ENCODE measurements at places on chromosomes 16 and 17.

DNA sequence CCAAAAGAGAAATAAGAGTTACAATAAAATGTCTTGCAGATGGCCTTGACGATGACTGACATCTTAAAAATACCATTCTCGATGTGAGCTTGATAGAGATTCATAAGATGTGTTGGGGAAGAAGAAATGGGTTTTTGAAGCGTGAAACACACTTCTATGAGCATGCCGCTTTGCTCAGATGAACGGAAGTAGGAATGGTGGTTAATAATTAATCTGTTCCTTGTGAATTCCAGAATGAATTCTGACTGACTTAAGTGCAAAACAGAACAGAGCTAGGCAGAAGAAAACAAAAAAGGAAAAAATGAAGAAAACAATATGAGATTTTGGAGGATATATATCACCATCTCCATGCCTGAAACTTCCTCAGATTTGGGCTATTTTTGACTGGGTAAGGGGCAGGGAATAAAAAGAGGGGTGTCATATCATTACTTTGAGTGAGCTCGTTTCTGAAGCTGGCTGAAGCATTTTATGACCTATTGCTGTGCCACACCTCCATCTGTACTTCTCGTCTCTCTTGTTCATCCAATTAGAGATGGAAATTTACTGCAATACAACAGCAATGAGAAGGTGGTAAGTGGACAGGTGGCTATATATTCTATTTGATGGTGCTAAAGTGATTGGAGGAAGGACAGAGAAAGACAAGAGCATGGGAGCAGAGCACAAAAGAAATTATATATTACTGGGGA is 1152.0 kb upstream of the CDH8 start:
- DNase-seq, result no peak

DNA sequence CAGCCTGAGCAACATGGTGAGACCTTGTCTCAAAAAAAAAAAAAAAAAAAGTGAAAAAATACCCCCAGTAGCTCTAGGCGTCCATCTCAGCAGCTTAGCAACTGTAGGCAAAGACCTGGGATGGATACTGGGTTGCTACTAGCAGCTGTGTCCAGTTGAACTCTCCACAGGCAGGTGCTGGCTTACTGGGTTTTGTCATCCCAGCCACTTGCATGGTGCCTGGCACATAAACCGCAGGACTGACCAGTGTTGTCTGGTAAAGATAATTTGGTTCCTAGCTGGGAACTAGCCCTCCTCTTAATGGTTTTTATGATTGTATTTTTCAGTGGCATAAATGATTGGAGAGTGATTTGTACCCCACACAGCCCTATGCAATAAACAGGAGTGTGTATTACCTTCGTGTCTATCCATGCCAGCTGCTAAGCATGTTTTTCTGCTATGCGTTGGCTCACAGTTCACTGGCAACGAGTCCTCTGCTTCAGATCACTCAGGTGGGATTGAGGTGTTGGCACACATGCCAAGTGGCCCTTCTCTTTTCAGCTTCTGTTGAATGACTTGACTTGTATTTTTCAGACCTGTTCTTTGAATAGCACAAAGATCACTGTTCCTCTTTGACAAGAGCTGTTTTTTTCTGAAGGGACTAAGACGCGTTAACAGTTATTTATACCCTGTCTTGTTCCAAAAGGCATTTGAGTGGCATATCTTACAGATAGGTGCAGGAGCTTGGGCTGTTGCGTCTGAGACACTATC is 352.9 kb downstream of the SNX29 start:
- DNase-seq, result no peak

DNA sequence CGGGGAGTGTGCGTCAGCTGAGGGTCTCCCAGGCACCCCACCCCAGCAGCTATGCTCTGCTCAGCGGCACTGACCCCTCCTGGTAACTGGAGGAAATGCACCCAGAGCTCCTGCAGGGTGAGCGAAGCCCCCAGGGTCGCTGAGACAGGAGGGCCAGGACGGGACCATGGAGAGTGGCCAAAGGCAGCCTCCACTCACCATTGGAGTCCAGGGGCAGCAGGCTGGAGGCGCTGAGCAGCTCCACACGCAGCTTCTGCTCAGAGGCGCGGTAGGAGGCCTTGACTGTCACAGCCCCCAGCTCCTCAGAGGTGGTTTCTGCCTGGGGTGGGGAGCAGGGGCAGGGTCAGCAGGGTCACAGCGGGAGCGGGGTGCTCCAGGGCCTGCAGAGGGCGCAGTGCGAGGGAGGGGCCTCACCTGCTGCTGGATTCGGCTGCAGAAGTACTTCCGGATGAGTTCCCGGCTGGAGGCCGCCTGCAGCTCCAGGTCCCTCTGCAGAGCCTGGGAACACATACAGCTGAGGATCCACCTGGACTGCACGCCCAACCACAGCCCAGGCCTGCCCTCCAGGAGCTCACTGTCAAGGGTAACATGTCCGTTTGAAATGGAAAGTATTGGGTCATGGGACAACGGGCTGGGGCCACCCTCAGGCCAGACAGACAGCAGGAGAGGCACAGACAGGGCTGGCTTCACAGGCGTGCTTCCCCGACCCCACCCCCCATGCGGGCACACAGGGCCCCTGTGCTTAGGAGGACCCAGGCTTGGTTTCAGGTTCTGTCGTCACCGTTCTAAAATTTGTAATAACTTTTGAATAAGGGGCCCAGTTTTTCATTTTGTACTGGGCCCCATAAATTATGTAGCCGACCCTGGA is 13.8 kb downstream of the UNC13D start:
- DNase-seq, result no peak

- DNase-seq, result no peak
These were observed 19.0 kb upstream of the KLHDC4 start for GRCh38 chr16:87784812-87785211.

All from non-pigmented ciliary epithelial cell (primary cell).